ENCODE measurements at places on chromosomes 11 and 22. TPM values are rescaled to one million over a fixed set of nuclear protein-coding genes. Genes with fewer than 3 reads are reported as not detected.

Gene TMEM191B
- total RNA-seq, result 0.48 TPM

GRCh38 chr22:49678842-49679170, 148.9 kb downstream of the BRD1 start:
- no peak for DNase-seq

DNA sequence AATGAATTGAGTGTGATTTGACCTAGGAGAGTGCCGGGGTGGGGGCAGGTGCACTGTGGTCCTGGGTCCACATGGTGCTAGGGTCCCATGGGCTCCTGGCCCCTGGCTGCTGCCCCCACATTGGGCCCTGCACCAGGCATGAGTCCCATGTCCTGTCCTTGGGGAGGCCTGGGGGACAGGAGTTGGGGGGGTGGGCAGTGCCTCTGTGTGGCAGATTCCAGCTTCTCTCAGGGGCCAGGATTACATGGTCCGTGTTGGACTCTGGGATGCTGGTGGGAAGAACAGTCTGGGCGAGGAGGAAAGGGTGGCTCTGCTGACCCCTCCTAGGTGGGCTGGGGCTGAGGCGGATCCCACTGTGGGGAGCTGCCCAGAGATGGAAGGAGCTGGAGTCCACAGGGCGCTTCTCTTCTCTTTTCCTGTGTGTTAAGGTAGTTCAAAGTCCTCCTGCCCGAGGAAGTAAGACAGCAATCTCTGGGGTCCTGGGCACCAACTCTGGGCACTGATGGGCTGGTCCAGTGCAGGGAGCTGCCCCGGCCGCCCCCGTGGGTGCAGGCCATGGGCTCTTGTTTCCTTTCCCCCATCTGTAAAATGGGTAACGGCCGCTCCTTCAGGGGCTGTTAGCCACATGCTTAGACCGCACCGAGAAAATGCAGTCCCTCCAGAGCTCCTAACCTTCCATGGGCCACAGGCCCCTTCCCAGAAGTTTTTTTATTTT, 19.8 kb downstream of the KCNQ1 start:
- no peak for DNase-seq

- no peak for DNase-seq
Observed at GRCh38 chr22:19806213-19807160, 45.9 kb downstream of the TBX1 start.

GRCh38 chr11:2767801-2768200, 68.0 kb upstream of the KCNQ1OT1 start:
- DNase-seq, result no peak

GRCh38 chr22:50192436-50193204, 6.9 kb downstream of the TRABD start:
- no peak for DNase-seq

GRCh38 chr11:75492181-75492820, 33.4 kb downstream of the GDPD5 start:
- no peak for DNase-seq
